ENCODE measurements at places on chromosomes 6 and 20.

- DNase-seq, result no peak
Observed at GRCh38 chr6:81693266-81693665, 59.2 kb downstream of the TENT5A start.

- DNase-seq, result no peak
Observed at GRCh38 chr20:58327211-58327610, 17.7 kb downstream of the RAB22A start.

DNA sequence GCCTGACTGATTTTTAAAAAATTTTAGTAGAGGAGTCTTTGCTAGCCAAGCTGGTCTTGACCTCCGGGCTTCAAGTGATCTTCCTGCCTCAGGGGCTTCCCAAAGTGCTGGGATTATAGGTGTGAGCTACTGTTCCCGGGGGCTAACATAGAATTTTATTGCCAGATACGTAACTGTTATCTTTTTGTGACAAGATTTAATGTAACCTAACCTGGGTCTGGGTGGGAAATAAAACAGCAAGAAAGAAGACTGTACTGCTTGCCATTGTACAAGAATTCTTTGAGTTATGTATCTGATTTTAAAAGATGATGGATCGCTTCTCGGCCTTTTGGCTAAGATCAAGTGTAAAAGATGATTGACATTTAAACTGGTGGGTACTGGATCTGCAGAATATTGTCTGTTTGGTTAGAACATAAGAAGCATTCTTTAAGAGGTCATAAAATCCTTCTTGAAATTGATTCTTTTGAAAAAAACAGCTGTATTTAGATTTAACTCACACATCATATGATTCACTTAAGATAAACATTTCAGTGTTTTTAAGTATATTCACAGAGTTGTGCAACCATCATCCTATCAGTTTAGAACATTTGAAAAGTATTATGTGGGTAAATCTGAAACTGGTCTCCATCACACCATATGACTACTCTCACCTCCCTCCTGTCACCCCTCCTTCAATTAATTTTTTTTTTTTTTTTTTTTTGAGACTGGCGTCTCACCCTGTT lies 21.6 kb downstream of the TPX2 start:
- no peak for DNase-seq

GRCh38 chr6:78688668-78689067 lies 178.7 kb upstream of the IRAK1BP1 start:
- no peak for DNase-seq

- no peak for DNase-seq
Observed at GRCh38 chr6:7138921-7139358, 31.2 kb downstream of the RREB1 start.

DNA sequence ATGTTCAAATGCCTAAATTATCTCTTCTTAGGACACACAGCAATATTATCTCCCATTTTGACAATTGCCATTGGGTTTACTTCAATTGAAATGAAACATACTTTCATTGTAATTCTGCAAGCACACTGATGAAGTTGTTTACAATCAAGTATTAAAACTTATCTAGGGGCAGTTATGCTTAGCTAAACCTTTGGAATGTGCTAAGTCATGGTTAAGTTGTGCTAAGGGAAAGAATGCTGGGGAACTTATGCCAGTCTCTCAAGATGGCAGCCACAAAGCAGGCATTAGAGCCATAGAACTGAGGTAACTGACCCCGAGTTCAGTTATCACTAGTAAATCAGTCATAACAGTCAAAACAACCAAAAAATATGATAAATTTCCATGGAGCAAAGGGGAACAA lies 59.1 kb upstream of the NT5E start:
- DNase-seq, result no peak

DNA sequence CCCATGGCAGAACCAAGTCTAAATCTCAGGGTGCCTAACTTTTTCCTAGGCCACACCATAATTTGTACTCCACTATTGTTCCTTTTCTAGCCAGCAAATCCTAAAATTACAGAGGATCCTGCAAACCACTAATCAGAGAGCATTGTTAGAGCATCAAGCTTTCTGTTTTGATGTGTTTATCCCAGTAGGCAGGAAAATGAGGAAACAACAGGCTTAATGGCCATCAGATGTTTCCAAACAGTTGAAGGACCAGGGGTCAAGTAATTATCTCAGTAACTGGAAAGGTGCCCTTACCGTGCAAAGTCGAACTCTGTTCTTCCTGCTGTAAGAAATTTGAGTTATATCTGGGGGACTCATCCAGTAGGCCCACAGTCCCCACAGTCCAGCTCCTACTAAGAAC lies 58.7 kb downstream of the RALY start:
- DNase-seq, result no peak

GRCh38 chr6:111176038-111176759 lies 88.9 kb downstream of the SLC16A10 start:
- DNase-seq, result no peak

- no peak for DNase-seq
Observed at GRCh38 chr6:140459209-140459608, 1084.8 kb upstream of the CITED2 start.

DNA sequence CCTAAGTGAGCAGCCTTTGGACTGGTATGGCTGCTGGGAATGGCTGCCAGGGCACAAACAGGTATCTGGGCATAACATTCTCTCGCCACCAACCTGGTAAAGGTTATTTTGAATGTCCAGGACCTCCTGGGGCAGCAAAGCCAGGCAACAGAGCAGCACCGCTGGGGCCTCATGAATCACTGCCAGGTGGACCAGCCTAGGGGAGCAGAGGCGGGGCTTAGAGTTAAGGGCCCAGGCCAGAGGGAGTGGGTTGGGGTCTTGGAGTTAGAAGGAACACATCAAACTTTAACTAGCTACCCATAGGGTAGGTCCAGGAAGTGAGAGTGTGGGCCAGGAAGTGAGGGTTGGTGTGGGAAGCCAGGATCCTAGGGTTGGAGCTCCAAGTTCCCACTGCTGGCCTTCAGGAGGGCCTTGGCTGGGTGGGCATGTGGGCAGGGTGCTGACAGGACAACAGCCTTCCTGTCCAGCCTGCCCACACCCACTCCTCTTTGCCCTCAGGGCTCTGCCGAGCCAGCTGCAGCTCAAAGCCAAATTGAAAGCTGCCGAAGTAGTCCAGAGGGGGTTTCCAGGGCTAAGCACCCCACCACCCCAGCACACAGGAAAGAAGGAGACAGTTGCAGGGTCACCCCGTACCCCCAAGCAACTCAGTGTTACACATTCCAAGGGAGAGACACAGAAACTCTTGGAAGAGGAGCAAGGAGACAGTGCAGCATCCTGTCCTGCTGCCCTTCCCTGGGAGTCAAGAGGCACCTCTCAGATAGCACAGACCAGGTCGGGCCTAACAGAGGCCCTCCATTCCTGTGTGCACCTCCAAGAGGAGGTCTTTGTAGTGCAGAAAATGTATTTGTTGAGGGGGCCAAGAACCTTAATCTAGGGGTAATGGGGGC lies 2.6 kb downstream of the NFKBIE start:
- DNase-seq, result no peak

DNA sequence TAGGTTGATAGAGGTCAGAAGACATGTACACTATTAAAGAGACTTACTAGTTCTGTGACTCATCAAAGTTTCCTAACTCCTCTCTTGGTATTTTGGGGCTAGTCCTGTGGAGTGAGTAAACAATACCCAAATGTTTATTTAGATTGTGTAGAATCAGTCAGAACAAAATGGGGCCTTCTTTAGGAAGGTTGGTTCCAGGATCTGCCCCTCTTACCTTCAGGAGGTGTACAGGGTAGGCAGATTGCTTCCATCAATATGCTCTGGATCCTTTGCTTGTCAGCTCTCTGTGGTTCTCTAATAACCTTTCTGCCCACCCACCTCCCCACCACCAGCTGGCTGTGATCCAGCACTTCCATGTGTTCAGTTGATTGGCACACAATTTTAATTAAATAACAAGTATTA lies 107.0 kb downstream of the POPDC3 start:
- no peak for DNase-seq

- no peak for DNase-seq
Observed at GRCh38 chr6:20830576-20830975, 296.3 kb downstream of the CDKAL1 start.

DNA sequence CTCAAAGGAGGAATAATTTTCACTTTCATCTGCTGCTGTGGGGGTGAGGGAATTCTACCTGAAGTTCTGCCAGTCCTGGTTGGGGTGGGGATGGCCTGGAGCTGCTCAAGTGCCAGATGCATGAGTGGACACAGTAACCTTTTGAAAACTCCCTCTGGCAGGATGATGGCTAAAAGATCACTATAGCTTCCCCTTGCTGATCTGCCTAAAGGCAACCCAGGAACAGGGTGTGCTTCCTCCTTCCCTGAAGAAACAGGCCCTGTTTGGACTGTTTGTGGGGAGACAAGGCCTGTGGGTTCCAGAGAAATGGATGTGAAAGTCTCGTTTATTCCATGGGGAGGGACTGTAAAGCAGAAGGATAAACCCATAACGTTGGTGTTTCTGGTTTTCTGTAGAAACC lies 176.9 kb downstream of the DTNBP1 start:
- no peak for DNase-seq

- peak; percentile 83 for DNase-seq
Observed at GRCh38 chr6:15248451-15249370, 2.8 kb downstream of the JARID2 start.

- DNase-seq, result no peak
Observed at GRCh38 chr6:159461998-159462397, 231.0 kb downstream of the SOD2 start.

- no peak for DNase-seq
Observed at GRCh38 chr20:17511401-17511800, 19.8 kb downstream of the BFSP1 start.

DNA sequence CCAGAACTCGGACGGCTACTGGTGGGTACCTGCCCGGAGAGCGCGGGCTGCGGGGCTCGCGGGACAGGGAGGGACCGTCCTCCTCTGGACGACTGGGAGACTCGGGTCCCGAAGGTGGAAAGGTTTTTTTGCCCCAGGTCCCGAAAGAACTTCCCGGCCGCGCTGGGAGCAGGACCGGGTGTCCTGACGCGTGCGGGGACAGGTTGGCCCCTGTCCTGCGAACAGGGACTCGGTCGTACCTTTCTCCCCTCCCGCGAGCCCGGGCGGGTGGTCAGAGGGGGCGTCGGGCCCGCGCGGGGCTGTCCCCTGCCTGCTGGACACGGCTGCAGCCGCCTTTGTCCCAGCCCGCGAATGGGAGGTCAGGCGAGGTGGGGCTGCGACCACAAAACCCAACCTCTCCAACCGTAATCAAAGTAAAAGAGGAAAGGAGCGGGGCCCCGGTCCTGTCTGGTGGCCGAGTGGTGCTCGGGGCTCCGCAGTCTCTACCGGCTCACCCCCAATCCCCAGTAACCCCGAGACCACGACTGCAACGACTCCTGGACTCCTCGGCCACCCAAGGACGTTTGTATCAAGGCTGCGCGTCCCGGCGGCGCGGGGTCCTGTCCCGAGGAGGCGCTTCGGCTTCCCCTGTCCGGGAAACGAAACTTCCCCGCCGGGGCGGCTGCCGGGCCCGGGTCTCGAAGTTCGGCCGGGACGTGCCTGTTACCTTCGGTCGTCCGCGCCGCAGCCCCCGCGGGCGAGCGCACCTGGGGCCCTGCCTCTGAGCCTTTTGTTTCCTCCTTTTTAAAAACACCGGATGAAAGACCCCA lies 798 bp downstream of the DSP start:
- peak; percentile 47 for DNase-seq

DNA sequence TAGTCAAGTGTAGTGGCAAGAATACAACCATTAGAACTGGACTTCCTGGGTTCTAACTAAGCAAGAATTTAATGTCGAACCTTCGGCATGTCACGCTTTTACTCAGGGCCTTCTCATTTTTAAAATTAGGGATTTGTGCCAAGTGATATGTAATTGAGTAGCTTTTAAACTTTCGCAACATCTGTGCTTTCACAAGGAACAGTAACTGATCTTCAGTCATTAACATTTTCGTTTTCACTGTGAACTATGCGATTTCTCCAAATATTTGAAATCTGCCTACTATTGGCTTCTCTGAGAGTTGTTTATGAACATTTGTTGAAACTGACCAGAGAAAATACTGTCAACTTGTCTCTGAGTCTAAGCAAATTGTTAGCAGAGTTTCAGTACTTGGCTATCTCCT lies 27.6 kb downstream of the GRM1 start:
- peak; percentile 61 for DNase-seq

GRCh38 chr6:116393430-116393829 lies 22.7 kb downstream of the DSE start:
- no peak for DNase-seq

DNA sequence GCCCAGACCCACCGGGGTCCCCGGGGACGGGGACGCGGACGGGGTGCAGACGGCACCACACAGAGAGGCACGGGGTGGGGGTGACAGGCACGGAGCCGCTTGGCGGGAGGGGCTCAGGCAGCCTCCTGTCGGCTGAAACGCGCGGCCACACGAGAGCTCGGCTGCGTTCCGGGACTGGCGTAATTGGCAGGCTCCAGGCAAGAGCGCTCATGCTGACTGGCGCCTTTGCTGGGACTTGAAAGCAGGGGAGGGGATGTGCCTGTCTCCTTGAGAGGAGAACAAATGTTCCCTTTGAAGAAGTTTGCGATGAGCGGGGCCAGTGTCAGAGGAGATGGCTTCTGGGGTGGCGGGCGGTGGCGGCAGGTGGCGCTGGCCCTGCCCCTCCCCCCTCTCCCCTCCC lies 25.8 kb downstream of the BHLHE23 start:
- DNase-seq, result peak; percentile 60

DNA sequence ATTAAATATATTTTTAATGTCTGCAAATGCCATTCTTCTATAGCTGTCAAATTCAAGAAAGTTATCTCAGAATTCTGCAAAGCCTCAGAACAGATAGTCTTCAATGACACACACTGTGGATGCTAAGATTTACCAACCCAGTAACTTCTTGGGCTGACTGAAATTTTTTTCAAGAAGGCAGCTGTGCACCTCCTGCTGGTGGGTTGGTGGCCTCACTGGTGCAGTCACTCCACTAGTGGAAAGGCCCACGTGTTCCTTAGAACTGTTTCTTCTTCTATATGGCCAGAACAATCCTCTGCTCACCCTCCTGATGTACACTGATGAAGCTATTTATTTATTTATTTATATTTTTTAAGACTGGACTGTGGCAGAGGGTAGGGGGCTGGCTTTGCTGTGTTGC lies 28.1 kb upstream of the MTCL3 start:
- no peak for DNase-seq

DNA sequence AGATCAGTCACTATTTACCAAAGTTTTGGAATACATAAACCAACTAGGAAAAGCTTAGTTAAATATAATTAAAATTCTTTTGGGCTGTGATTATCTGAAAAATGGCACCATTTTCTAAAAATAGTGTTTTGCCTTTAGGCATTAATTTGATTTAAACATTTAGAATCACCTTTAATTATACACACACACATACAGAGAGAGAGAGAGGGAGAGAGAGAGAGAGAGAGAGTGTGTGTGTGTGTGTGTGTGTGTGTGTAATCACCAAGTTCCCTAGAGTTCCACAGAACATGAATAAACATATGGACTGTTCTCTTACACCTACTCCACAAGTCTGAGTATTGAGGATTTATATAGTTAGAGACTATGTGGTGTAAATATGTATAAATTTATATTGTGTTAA lies 141.2 kb upstream of the ATXN1 start:
- DNase-seq, result no peak

- no peak for DNase-seq
Observed at GRCh38 chr6:44708208-44708607, 320.7 kb downstream of the CDC5L start.

DNA sequence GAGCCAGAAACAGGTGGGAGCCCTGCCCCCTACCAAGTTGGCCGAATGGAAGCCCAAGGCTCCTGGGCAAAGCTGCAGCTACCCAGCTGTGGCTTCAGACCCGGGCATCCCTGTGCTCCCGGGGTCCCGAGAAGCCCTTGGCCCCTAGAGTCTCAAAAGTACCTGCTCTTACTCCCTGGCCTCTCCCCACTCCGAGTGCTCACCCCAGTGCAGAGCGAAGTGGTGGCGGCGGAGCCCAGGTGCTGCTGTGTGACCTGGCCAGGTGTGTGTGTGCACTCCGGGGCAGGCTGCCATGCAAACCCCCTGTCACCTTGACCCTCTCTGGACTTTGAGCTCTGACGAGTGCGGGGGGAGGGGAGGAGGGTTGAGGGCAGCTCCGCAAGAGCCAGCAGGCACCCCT lies 493.8 kb upstream of the MANEA start:
- DNase-seq, result no peak
